NCI-H524 treated with DMSO at 0.1 percent for 48 hours (cell line): ENCODE measurements at places on chromosomes 6 and 20.

DNA sequence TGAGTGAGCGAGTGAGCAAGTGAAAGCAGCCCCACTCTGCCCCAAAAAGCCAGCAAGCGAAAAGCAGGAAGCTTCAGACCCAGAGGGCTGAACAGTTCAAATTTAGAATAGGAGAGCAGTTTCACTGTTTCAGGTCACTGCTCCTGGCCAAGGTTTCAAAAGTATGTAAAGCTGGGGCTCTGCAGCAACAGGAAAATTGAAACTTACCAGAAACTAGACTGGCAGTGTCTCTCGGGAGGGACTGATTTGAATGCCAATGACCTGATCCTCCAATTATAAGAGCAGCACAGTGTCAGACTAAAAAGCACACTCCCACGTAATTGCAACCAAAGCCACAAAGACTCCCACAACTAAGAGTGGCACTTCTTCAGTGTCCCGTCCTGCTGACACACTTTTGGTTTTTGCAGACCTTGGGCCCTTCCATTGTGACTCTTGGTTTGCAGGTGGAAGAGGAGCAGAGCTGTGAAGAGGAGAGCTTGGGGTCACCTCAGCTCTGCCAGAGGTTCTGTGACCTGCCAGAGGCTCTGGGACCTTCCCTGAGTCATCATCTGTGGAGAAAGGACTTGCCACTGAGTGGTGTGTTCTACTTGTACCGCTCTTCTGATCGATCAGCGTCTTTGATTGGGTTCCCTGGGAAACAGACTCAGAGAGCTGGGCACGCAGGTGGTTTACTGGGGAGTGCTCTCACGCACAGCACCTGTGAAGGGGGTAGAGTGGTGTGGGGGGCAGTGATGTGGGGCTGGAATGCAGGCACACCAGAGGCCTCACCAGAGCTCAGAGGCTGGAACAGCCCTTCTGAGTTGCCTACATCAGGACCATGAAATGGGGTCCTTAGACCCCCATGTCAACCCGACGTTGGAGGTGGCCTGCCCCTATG lies 52.7 kb upstream of the PTGIS start:
- DNase-seq, result no peak

DNA sequence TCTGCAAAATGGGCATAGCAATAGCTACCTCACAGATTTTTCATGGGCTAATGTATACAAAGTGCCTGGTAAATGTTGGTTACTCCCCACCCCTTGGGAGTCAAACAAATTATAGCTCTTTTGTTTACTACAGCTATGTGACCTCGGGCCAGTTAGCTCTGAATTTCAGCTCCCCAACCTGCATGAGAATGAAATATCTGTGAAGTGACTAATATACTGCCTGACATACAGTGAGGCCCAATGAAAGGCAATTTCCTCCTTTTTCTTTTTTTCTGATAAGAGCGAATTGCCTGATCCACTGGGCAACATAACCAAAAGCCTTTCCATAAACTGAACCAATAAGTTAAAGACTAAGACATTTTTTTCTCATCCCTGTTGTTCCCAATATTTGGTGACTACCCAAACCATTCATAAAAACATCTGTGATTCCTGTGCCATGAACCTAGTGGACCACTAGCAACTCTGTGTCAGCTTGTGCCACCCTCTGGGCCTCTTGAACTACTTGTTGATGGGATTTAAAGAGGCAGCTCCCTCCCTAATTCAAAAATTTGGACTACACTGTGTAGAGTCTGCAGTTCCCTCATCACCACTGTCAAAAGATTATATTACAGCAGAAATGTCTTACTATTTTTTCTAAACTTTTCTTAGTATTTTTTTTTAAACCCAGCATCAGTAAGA lies 91.9 kb upstream of the TMEM30A start:
- DNase-seq, result no peak

- peak; percentile 53 for DNase-seq
Observed at GRCh38 chr6:62808565-62809293, 402.5 kb upstream of the FKBP1C start.

DNA sequence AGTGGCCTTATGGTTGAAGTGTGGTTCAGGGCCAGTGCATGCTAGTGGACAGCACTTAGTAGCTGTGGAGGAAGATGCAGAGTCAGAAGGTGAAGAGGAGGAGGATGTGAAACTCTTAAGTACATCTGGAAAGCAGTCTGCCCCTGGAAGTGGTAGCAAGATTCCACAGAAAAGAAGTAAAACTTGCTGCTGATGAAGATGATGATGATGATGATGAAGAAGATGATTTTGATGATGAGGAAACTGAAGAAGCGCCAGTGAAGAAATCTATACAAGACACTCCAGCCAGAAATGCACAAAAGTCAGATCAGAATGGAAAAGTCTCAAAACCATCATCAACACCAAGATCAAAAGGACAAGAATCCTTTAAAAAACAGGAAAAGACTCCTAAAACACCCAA lies 28.9 kb downstream of the MDFI start:
- DNase-seq, result no peak

DNA sequence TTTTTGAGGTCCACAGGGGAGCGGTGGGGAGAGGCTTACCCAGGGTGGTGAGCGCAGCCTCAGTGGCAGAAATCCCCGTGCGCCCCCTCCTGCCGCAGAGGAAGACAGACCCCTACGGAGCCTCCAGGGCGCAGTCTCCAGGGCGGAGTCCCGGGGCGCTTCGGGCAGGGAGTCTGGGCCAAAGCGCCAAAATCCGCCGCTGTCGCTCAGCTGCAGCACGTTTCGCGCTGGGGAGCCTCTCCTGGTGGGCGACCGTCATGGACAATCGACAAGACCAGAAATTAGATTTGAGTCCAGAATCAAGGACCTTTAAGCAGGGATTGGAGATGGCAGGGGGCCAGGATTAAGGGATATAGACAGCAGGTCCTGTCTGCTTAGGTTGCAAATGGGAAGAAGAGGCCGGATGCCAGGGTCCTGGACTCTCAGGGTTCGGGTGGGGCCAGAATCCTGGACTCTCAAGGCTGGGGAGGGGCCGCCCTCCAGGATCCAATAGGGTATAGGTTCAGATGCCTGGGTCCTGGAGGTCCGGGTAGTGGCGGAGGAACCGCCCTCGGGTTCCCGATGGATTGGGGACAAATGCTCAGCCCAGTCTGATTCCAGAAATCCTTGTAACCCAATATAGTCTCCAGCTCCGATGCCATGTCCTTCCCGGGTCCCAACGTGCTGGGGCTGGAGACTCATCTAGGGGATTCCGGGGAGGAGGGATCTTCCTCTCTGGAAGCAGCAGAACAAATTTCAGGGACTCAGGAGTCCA lies 7.9 kb upstream of the HLA-E start:
- DNase-seq, result no peak
